ENCODE measurements at places on chromosomes 16 and 17.
A peak's percentile ranks its signal among the peaks of the same experiment; 100 is the strongest.

GRCh38 chr16:2691491-2692248, 9.3 kb downstream of the KCTD5 start:
- DNase-seq, result no peak

DNA sequence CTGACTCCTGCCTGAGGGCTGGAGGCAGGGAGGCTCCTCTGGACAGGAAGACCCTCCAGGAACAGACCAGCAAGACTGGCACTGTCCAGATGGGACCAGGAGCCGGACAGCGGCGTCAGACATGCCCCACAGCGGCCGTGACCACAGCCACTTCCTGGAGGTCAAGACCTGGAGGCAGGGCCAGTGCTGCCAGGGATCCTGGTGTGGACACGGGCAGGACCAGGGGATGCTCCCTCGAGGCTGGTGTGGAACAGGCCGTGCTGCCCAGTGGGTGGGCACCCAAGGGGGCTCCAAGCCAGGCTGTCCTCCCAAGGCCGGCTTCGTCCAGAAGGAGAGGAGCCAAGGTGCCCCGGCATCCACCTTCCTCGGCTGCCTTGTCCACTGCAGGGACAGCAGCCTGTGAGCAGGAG, 4.5 kb upstream of the CCDC57 start:
- DNase-seq, result no peak

DNA sequence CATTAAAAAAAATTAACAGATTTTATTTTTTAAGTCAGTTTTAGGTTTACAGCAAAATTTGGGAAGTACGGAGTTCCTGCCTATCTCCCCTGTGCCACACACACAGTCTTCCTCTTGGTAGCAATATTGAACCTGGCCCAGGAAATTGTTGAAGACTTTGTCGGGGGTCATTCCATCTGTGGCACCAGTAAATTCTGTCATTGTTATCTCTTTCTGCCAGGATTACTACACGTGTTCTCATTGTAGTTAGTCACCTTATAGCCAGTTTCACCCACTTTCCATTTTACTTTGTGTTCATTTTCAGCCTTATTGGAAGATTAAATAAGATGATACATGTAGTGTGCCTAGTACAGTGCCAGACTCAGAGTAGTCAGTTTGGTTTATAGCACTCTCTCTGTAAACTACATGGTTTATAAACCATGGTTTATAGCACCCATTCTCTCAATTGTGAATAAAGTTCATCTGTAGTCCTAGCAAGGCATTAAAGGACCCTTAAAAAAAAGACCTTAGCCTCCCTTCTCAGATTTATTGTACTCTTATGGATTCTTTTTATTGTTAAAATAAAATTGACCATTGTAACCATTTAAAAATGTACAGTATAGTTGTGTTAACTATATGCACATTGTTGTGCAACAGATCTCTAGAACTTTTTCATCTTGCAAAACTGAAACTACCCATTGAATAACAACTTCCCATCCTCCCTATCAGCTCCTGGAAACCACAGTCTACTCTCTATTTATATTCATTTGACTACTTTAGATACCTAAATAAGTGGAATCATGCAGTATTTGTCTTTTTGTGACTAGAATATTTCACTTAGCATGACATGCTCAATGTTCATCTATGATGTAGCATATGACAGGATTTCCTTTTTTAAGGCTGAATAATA, 36.1 kb downstream of the NLK start:
- DNase-seq, result no peak

DNA sequence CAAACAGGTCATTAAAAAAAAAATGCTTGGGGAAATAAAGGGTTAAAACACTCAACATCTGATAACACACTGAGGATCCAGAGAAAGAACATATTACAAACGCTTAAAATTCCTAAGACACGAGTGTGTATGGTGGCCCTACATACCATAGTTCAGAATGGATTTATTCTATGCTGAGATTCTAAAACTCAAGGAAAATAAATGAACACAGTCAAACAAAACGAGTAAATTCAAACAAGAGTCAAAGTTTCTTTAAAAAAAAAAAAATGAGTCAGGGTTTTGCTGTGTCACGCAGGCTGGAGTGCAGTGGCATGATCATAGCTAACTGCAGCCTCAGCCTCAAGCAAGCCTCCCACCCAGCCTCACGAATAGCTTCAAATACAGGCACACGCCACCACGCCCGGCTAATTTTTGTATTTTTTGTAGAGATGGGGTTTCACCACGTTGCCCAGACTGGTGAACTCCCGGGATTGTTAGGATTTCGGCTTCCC, 17.4 kb downstream of the CRK start:
- no peak for DNase-seq

- DNase-seq, result peak; percentile 87
Observed at GRCh38 chr17:77356109-77356689, 215.4 kb downstream of the SEC14L1 start.

GRCh38 chr17:56680676-56681075, 87.2 kb downstream of the NOG start:
- no peak for DNase-seq

- no peak for DNase-seq
Observed at GRCh38 chr16:13139661-13140241, 238.4 kb downstream of the SHISA9 start.

GRCh38 chr17:61124562-61124961, 275.1 kb upstream of the TBX2 start:
- no peak for DNase-seq

DNA sequence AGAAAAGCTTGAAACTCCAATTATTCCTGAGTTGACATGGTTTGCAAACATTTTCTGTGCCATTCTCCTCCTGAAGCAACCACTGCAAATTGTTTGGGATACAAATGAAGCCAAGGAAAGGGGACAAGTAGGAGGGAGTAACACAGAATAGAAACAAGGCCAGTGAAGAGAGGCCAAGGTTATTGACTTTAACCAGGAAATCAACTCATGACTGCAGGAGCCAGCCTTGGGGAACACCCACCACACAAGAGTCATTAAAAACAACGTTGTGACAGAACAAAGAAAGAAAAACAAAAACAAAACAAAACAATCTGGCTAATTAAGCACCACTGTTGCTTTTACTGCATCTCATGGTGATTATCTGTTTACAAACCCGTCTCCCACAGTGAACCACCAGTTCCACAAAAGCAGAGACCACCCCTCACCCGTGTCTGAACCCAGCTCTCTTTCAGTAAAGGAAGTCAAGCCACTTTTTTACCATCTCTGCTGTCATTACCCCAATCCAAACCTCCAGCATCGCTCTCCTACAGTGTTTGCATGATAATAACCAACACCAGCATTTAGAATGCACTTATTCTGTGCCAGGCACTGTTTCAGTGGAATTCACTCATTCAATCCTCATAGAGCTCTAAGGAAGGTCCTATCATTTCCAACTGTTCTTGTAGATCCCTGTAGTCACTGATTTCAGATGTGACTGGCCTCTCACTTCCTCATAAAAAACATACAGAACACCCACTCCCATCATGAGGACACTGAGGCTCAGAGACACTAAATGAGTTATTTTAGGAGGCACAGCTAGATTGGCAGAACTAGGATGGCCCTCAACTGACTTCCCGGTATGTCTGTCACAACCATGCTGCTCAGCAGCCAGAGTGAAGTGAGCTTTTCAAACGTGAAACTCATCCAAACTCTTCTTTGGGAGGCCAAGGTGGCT, 2.0 kb downstream of the ZDHHC1 start:
- DNase-seq, result no peak

- peak; percentile 27 for DNase-seq
Observed at GRCh38 chr16:23771027-23771426, 16.2 kb downstream of the CHP2 start.

- peak; percentile 100 for DNase-seq
Observed at GRCh38 chr17:8153957-8154607, 1.9 kb upstream of the PER1 start.

DNA sequence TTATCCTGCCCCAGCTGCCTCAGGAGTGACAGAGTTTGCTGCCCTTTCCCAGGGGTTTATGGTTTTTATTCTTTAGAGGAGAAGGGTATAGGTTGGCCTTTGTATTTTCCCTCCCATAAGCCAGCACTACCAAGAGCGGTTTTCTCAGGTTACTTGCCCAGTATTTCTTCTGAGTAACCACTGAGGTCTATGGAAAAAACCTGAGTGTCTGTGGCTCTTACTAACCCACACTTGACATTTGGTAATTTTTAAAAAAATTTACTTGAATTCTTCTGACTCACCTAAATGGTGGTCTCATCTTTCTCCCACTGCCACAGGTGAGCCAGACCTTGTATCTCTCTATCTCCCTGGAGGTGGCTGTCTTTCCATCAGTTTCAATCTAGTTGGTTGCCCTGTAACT, 6.0 kb downstream of the SLC7A6 start:
- DNase-seq, result no peak

All from vagina (tissue), 2 donors.